ENCODE measurements at places on chromosomes 12 and 14.
A peak's percentile ranks its signal among the peaks of the same experiment; 100 is the strongest.

DNA sequence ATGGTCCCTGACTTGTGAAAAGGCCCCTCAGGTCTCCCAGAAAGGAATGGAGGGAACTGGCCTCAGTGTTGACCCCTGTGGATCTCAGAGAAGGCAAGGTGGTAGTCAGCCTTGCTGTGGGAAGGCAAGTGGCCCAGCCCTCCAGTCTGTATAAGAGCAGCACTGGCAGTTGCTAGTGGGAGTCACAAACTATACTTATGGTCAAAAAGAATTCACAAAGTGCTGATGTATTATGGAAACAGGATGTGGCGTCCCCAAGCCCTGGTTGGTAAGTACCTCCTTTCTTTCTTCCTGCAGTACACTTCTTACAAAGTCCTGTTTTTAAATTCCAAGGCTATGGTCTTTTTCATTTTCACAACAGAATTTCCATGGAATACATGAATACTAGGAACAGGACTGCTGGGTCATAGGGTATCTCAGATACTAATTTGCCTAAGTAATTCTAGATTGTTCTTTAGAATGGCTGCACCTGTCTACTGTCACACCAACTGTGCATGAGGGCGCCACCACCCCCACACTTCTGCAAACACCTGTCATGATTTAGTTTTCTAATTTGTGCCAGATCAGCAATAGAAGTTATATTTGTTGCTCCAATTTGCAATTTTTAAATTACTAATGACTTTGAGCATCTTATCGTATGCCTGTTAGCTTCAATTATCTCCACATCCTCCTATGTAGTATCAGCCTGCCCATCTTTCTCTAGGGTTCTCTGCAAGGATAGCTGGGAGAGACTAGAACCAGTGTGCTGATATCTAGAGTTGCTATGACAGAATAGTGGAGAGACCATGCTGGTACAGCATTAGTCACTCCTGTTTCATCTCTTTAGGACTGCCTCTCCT is 40.7 kb upstream of the TMEM263 start:
- DNase-seq = no peak
- H3K4me1 ChIP-seq = peaks cover 5% of the 10 kb centered on the region
- no peak overlapping the region for H3K4me3 ChIP-seq

DNA sequence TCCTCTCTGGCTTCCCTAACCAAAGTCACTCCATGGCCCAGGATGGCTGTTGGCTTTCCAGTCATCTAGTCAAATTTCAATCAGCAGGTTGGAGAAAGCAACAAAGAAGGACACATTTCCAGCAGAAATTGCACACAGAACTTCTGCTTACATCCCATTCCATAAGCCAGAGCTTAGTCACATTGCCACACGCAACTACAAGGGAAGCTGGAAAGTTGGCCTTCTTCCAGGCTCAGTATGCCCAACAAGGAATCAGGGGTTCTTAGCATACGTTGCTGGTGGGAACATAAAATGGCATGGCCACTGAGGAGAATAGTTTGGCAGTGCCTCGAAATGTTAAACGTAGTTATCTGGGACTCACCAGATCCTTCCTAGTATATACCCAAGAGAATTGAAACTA is 9.3 kb upstream of the APPL2 start:
- H3K4me1 ChIP-seq = no peaks in the 10 kb centered on the region
- DNase-seq = no peak
- no peaks in the 10 kb centered on the region for H3K36me3 ChIP-seq
- no peak overlapping the region for H3K4me3 ChIP-seq
- H3K27me3 ChIP-seq = no peaks in the 10 kb centered on the region

- H3K36me3 ChIP-seq = no peaks in the 10 kb centered on the region
- no peak for DNase-seq
- H3K4me3 ChIP-seq = no peak overlapping the region
- no peak overlapping the region for H3K27ac ChIP-seq
These were observed 156.9 kb downstream of the DPF3 start for GRCh38 chr14:72736786-72737559.

GRCh38 chr12:15115434-15115833 is 105.8 kb downstream of the RERG start:
- no peaks in the 10 kb centered on the region for H3K4me1 ChIP-seq
- no peaks in the 10 kb centered on the region for H3K27me3 ChIP-seq
- no peak overlapping the region for H3K4me3 ChIP-seq
- no peaks in the 10 kb centered on the region for H3K36me3 ChIP-seq
- H3K27ac ChIP-seq = no peak overlapping the region

GRCh38 chr12:107133462-107133861 is 40.1 kb upstream of the CRY1 start:
- no peak overlapping the region for H3K27ac ChIP-seq
- H3K4me3 ChIP-seq = no peak overlapping the region
- H3K36me3 ChIP-seq = no peaks in the 10 kb centered on the region
- peak; percentile 74 for DNase-seq

DNA sequence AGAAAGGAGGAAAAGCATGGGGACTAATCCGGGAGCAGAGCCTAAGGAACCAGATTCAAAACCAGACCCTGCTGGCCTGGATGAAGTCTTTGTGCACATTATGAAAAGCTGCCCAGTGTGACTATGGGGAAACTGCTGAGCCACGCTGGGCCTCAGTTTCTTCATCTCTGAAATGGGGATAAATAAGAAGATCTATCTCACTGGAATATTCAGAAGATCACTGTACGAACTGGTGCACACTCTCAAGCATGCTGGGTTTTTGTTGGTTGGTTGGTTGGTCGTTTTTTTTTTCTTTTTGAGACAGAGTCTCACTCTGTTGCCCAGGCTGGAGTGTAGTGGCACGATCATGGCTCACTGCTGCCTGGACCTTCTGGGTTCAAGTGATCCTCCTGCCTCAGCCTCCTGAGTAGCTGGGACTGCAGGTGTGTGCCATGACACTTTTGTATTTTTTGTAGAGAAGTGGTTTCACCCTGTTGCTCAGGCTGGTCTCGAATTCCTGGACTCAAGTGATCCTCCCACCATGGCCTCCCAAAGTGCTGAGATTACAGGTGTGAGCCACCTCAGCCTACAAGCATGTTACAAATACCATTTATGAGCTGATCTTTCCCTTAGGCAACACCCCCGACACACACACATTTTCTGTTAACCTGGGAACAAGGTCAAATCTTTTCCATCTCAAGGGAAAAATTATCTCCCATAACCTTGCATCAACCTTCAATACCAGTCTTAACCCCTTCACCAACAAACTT is 33.4 kb upstream of the CORO1C start:
- H3K4me1 ChIP-seq = peaks cover 2% of the 10 kb centered on the region
- H3K36me3 ChIP-seq = no peaks in the 10 kb centered on the region
- DNase-seq = no peak
- no peaks in the 10 kb centered on the region for H3K27me3 ChIP-seq
- no peak overlapping the region for H3K27ac ChIP-seq

GRCh38 chr14:58294201-58294600 is 4.2 kb upstream of the ARID4A start:
- no peak for DNase-seq
- no peaks in the 10 kb centered on the region for H3K27me3 ChIP-seq
- peaks cover 4% of the 10 kb centered on the region for H3K36me3 ChIP-seq
- no peaks in the 10 kb centered on the region for H3K4me1 ChIP-seq
- H3K27ac ChIP-seq = no peak overlapping the region
- H3K4me3 ChIP-seq = no peak overlapping the region

- no peak overlapping the region for H3K27ac ChIP-seq
- DNase-seq = no peak
- no peaks in the 10 kb centered on the region for H3K36me3 ChIP-seq
- H3K4me3 ChIP-seq = no peak overlapping the region
- no peaks in the 10 kb centered on the region for H3K27me3 ChIP-seq
These were observed 896.0 kb downstream of the GALC start for GRCh38 chr14:87097015-87097414.

GRCh38 chr14:71733210-71733883 is 198.9 kb upstream of the RGS6 start:
- peaks cover 10% of the 10 kb centered on the region for H3K36me3 ChIP-seq
- H3K27ac ChIP-seq = no peak overlapping the region

GRCh38 chr14:100345711-100346110 is 22.6 kb downstream of the SLC25A47 start:
- H3K27me3 ChIP-seq = no peaks in the 10 kb centered on the region
- no peak overlapping the region for H3K4me3 ChIP-seq
- H3K27ac ChIP-seq = no peak overlapping the region
- no peak for DNase-seq
- H3K36me3 ChIP-seq = peaks cover 35% of the 10 kb centered on the region

DNA sequence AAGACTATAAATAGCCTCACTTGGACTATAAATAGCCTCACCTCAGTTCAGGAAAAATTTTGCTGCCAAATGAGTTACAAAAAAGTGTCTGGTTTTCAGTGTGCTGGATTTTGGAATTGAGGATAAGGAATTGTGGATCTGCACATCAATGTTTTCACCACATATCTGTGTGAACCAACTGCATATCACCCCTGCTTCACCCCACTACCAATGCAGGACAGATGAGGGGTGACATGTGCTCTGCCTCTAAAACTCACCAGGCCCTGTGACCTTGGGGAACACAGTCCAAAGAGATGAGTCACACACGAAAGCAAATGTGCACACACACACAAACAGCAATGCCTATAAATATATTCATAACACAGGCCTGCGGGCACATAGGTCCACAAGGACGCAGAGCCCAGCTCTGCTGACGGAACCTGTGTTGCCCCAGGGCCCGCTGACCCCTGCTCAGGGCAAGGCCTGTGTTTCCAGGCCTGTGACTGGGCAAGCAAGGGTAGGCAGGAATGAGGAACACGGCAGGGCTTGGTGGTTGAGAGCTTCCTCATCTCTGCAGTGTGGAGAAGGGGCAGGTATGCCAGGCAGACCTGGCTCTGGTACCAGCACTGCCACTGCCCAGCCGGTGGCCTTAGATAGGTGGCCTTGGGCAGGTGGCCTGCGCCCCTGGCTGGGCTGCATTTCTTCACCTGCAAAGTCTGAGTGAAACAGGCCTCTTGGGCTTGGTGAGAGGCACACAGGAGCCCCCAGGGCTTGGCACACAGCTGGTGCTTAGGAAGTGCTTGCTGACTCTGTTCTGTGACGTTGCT is 82.4 kb downstream of the ARL6IP4 start:
- H3K27ac ChIP-seq = no peak overlapping the region
- H3K36me3 ChIP-seq = no peaks in the 10 kb centered on the region
- no peaks in the 10 kb centered on the region for H3K4me1 ChIP-seq
- no peak overlapping the region for H3K4me3 ChIP-seq
- H3K27me3 ChIP-seq = no peaks in the 10 kb centered on the region

DNA sequence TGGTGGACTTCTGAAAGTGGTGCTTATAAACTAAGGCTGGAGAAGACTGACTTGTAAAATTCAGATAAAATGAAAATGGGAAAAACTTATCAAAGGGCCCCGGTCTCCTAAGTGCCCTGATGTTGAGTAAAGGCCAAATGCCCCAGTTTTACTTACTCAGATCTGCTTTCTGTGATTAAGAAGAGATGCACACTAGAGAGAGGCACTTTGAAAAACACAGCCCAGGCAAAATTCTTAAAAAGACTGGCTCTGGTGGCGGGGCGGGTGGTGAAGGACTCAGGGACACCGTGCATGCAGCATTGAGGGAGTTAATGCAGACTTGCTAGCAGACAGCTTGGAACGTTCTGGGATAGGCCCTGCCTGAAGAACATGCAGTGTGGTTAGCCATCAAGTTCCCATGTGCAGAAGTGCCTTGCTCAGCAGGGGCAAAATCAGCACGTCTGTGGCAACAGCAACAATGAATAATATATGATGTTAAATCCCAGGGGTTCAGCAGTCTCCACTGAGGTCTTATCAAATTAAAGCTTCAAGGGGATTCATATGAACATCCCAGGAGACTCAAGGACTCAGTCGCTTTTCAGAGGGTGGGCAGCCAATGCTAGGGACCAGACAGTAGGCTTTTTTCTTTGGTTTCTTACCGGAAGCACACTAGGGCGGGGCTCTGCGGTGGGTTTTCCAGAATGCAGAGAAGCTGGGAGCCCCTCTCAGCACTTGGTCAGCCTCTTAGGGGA is 105.0 kb downstream of the DAD1 start:
- no peak overlapping the region for H3K4me3 ChIP-seq
- no peak overlapping the region for H3K27ac ChIP-seq
- H3K4me1 ChIP-seq = peaks cover 16% of the 10 kb centered on the region
- no peaks in the 10 kb centered on the region for H3K36me3 ChIP-seq
- H3K27me3 ChIP-seq = no peaks in the 10 kb centered on the region

- no peaks in the 10 kb centered on the region for H3K4me1 ChIP-seq
- peak; percentile 92 for DNase-seq
- no peak overlapping the region for H3K4me3 ChIP-seq
These were observed 431 bp upstream of the RHOJ start for GRCh38 chr14:63203618-63204406.

- H3K27ac ChIP-seq = no peak overlapping the region
- H3K36me3 ChIP-seq = peaks cover 5% of the 10 kb centered on the region
- H3K4me1 ChIP-seq = no peaks in the 10 kb centered on the region
- no peak overlapping the region for H3K4me3 ChIP-seq
- H3K27me3 ChIP-seq = no peaks in the 10 kb centered on the region
- no peak for DNase-seq
These were observed 123.9 kb downstream of the RFLNA start for GRCh38 chr12:124418791-124419190.

GRCh38 chr12:80033448-80033847 is 65.9 kb upstream of the OTOGL start:
- H3K4me3 ChIP-seq = no peak overlapping the region
- no peak for DNase-seq
- no peaks in the 10 kb centered on the region for H3K36me3 ChIP-seq

DNA sequence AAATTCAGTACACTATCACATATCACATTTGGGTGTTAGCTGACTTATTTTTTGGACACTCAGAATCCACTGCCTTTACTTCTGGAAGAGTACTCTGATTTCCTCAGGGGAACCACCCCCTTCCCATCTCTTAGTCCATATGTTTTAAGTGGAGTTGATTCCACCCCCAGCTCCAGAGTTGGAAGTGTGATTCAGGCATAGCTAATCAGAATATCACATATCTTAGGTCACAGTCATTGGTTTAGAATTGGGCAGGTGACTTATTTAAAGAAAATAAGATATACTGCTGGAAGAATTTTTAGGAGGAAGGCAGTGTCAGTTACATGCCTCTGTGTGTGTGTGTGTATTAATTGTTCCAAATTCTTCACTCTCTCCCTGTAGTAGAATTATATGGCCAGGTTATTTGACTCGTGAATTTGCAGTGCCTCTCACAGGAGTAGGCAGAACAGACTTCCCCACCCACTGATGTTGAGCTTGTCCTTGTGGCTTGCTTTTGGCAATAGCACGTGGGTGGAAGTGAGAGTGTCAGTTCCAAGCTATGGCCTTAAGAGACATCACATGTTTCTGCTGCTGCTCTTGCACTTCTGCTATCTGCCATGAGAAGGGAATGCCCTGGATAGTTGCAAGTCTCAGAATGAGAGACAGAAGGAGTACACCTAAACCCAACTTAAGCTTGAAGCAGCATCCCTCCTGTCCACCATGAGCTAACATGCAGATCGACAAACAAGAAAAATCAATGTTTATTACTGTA is 6.4 kb upstream of the GAS2L3 start:
- no peaks in the 10 kb centered on the region for H3K4me1 ChIP-seq
- no peaks in the 10 kb centered on the region for H3K27me3 ChIP-seq
- no peak overlapping the region for H3K27ac ChIP-seq
- H3K4me3 ChIP-seq = no peak overlapping the region
- no peaks in the 10 kb centered on the region for H3K36me3 ChIP-seq

- H3K36me3 ChIP-seq = no peaks in the 10 kb centered on the region
- H3K4me3 ChIP-seq = no peak overlapping the region
- H3K27ac ChIP-seq = no peak overlapping the region
These were observed 5.8 kb downstream of the PLEKHD1 start for GRCh38 chr14:69490219-69490918.
